Fibroblast of skin of scalp (primary cell): ENCODE measurements at places on chromosomes 5 and 9.

- no peak for DNase-seq
Observed at GRCh38 chr5:380701-381309, 59.3 kb downstream of the AHRR start.

DNA sequence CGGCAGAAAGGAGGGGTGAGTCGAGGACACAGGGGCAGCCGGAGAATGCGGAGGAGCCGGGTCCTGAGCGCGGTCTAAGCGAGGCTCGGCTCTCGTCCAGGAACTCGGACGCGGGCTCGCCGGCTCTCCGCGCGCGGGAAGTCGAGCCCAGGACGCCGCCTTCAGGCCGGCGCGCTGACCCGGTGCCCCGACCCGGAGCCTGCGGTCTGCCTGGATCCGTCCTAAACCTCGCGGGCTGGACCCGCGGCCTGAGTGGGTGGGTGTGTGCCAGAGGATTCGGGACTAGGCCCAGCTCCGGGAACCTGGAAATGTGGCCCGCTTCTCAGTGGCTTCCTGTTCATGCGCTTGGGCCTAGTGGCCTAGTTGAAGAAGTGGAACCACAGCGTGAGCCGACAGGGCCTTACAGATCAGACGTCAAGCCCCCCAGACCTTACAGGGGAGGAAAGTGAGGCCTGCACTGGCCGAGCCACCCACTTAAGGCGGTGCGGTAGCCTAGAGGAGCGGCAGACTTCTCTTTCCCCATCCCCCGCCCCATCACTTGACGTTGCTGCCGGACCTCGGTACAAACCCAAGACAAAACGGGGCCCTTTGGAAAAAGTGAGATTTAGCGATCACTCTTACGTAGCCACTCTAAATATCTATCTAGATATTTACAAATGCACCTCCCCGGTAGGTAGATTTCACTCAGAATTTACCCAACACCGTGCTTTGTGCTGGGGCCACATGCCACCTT is 1.2 kb downstream of the CDKN2B-AS1 start:
- peak; percentile 43 for DNase-seq

DNA sequence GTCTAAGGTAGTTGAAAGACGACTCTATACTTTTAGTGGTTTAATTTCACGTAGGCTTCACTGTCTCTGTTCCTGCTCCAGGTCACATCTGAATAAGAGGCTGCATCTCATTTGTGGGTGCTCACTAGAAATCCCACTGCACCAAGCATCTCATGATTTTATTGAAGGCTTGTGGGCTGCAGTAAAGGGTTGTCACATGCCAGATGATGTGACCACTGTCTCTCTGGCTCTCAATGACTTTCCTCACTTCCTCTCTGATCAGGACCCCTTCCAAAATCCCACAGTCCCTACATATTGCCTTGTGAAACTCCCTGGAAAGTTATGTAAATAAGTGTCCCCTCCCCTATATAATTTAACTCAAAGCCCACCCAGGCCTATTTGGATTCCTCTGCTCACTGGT is 8.9 kb upstream of the ZCCHC10 start:
- DNase-seq = no peak

DNA sequence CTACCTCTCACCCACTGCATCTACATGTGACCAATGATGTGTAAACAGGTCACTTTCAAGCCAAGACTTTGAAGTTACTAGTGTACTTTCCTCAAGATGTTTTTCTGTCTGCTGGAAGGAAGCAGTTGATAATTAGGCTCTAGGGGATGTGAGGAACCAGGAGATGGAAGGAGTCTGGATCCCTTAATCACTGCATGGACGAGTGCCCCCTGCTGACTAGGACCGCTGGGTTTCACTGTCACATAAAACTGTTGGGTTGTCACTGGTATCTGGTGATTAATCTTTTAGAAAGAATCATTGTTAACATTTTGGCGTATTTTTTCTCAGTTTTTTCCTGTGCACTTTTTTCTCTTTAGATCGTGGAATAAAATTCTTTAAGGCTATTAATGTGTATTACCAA is 79.5 kb downstream of the SREK1 start:
- DNase-seq = no peak

- DNase-seq = no peak
Observed at GRCh38 chr5:144864118-144864517, 693.4 kb downstream of the KCTD16 start.
